Mesothelial cell of epicardium (in vitro differentiated cells): ENCODE measurements at places on chromosomes 6 and 20.

- DNase-seq, result no peak
These were observed 42.1 kb upstream of the SRPK1 start for GRCh38 chr6:35962779-35963560.

GRCh38 chr6:1027109-1027794 is 284.6 kb upstream of the FOXQ1 start:
- DNase-seq, result no peak

DNA sequence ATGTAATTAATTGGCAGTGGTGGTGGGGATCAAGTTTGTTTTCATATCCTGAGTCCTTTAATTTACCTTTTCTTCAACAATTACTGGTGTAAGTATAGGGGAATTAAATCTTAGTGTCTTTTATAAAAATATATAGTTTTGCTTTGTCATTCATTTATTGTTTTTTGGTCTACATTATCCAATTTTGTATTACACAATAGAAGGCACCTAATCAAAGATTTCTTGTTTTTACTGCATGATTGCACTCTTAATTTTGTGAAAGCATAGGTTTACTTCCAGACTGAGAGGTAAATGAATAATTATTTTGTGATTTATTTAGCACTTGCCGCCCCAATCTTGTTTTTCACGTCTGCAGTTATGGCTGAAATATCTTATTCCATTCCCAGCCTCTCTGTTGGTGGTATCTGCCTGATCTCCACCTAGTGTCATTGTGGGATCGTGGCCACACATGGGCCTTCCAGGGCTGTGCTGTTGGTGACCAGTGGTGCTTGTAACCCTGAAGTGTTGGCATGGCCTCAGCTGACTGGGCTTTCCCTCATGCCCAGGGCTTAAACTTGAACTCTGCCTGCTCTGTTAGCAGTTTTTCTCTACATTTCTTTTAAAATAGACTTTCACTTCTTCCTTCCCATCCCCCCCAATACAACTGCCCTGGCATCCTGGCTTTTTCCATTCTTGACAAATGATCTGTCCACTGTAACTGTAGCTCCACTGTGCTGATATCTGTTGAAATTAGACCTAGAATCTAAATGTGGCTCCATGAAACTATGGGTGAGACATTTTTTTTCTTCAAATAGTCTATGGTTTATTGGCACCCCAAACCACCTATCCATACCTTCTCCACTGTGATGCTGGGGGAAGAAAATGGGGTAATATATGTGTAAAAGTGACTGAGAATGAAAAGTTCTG is 24.8 kb downstream of the E2F3 start:
- DNase-seq, result no peak

DNA sequence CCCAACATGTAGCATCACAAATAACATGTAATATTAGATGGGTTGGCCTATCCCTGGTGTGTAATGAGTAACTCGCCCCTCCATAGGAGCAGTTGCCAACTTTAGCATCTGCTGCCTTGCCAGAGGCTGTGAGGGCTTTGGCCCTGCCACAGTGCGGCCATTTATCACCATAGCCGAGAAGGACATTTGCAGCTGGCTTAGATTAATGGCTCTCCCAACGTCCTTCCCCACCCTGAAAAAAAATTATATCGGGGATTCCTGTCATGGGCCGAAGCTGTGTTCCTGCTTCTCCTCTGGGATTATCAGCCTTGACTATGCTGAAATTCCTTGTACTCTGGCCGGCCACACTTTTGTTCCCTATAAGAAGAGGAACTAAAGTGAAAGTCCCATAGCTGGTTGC is 7.6 kb upstream of the ADIG start:
- DNase-seq, result no peak
